ENCODE measurements at places on chromosomes 11 and 22. TPM values are rescaled to one million over a fixed set of nuclear protein-coding genes. Genes with fewer than 3 reads are reported as not detected.

The SLC25A1 gene
- polyA plus RNA-seq: 49.4 TPM

DNA sequence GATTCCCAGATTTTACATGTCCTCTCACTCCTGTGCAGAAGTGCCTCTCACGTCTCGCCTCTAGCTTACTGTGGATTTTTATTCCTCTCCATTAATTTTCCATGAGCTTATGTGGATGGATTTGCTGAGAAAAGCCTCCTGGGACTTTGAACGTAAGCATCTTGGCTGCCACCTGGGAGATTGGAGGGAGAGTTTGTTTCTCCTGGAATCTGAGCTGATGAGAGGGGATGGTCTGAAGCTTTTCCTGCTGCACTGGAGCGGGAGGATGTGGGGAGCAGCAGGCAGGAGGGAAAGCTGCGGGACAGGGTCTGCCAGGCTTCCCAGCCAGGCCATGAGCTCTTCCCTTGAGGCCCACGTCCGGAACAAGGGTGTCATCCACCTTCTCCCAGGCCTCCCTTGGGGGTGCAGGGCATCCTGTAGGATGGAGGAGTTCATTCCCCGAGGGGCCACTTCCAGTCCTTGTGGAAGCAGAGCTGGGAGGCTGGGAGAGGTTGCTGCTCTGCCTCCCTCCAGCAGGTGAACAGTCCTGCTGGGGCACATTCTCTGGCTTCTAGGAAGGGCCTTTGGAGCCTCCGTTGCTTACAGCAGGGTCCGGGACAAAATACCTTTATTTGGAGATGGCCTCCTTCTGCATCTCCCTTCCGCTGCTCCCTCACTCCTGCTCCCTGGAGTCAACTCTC lies 3.6 kb upstream of the SHANK2 start:
- no peak overlapping the region for H3K4me3 ChIP-seq
- H3K36me3 ChIP-seq: no peaks in the 10 kb centered on the region
- H3K4me1 ChIP-seq: peaks cover 41% of the 10 kb centered on the region
- DNase-seq: no peak
- no peaks in the 10 kb centered on the region for H3K27me3 ChIP-seq

DNA sequence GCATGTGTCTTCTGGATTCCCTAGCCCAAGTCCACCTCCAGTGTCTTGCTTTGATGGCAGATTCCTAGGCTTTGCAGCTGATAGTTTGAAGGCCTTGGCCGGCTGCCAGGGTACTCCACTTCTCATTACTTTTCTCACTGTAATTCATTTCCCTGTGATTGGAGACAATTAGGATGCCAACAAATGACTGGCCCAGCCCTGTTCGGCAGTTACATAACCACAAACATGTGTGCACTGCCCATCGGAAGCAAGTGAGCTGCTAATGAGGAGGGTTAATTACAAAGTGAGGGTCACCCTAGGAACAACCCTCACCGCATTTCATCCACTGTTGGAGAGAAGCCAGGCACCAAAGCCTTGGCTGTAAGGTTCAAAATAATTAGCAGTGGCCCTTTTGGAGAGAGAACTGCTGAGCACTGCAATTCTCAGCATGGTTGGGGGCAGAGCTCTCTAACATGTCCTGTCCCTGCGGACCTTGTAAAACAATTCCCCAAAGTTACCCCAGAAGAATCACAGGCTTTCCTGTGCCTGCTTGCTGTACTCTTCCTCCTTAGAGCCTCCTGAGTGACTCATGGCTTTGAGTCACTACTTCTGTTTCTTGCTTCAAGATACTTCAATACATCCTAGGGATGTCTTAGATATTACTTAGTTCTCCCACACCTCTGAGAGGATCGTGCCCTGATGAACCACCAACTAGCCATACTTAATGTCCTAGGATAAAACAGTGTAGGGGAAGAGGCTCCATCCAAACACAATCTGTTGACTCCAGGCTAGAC lies 109.7 kb upstream of the GALNT18 start:
- no peaks in the 10 kb centered on the region for H3K4me1 ChIP-seq
- no peak overlapping the region for H3K4me3 ChIP-seq
- no peaks in the 10 kb centered on the region for H3K27me3 ChIP-seq

The PRG3 gene
- polyA plus RNA-seq: not detected

The CRYAB gene
- polyA plus RNA-seq: 0.24 TPM

- H3K27ac ChIP-seq: no peak overlapping the region
- no peaks in the 10 kb centered on the region for H3K4me1 ChIP-seq
- H3K27me3 ChIP-seq: peaks cover 5% of the 10 kb centered on the region
- DNase-seq: no peak
- no peak overlapping the region for H3K4me3 ChIP-seq
- no peaks in the 10 kb centered on the region for H3K36me3 ChIP-seq
Observed at GRCh38 chr22:44574057-44574639, 76.1 kb upstream of the RTL6 start.

The GLYATL1 gene
- polyA plus RNA-seq: 0.17 TPM

- DNase-seq: peak; percentile 57
- no peaks in the 10 kb centered on the region for H3K36me3 ChIP-seq
- H3K27ac ChIP-seq: no peak overlapping the region
Observed at GRCh38 chr22:20418211-20418788, 19.3 kb downstream of the SCARF2 start.

- H3K4me3 ChIP-seq: peak within 1 kb of the TSS; percentile 60
- DNase-seq: no peak
- H3K27me3 ChIP-seq: no peaks in the 10 kb centered on the region
- H3K4me1 ChIP-seq: no peaks in the 10 kb centered on the region
- no peak within 1 kb of the TSS for H3K27ac ChIP-seq
Observed at GRCh38 chr11:22192642-22193347, at the start of gene ANO5. Gene ANO5 (plus strand): TSS chr11:22193085. CDS start chr11:22193493, 408 bp downstream.

GRCh38 chr11:29249713-29250112 lies 767.1 kb downstream of the KCNA4 start:
- no peak overlapping the region for H3K27ac ChIP-seq
- DNase-seq: no peak
- H3K4me3 ChIP-seq: no peak overlapping the region
- H3K4me1 ChIP-seq: no peaks in the 10 kb centered on the region
- H3K36me3 ChIP-seq: no peaks in the 10 kb centered on the region

The MAML2 gene
- 25.9 TPM for polyA plus RNA-seq

- DNase-seq: peak; percentile 93
- peaks cover 44% of the 10 kb centered on the region for H3K4me1 ChIP-seq
- peak within 1 kb of the TSS; percentile 81 for H3K27ac ChIP-seq
- peak within 1 kb of the TSS; percentile 91 for H3K4me3 ChIP-seq
Observed at GRCh38 chr11:8911029-8911823, at the start of gene AKIP1. Gene AKIP1 (plus strand): TSS chr11:8911189. CDS start chr11:8911450, 261 bp downstream.

- no peak overlapping the region for H3K27ac ChIP-seq
- DNase-seq: no peak
- H3K36me3 ChIP-seq: no peaks in the 10 kb centered on the region
- peaks cover 59% of the 10 kb centered on the region for H3K4me1 ChIP-seq
- H3K4me3 ChIP-seq: no peak overlapping the region
Observed at GRCh38 chr11:64568584-64569140, 22.4 kb upstream of the SLC22A12 start.

GRCh38 chr11:59009661-59010060 lies 70.4 kb downstream of the GLYATL1 start:
- no peak for DNase-seq
- H3K4me1 ChIP-seq: no peaks in the 10 kb centered on the region
- no peaks in the 10 kb centered on the region for H3K36me3 ChIP-seq
- H3K27me3 ChIP-seq: peaks cover 4% of the 10 kb centered on the region
- no peak overlapping the region for H3K27ac ChIP-seq

The DDI1 gene
- polyA plus RNA-seq: not detected

The ZP1 gene
- polyA plus RNA-seq: 0.16 TPM

DNA sequence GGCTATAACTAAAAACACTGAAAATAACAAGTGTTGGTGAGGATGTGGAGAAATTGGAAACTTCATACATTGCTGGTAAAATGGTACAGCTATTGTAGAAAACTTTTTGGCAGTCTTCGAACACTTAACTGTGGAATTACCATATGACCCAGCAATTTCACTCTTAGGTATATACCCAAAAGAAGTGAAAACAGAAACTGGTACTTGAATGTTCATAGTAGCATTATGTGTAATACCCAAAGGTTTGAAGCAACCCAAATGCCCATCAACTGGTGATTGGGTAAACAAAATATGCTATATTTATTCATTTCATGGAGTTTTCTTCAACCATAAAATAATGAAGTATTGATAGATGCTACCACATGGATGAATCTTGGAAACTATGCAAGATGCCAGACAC lies 40.8 kb upstream of the FTH1 start:
- H3K4me3 ChIP-seq: no peak overlapping the region
- DNase-seq: no peak
- H3K36me3 ChIP-seq: no peaks in the 10 kb centered on the region
- no peaks in the 10 kb centered on the region for H3K27me3 ChIP-seq
- no peak overlapping the region for H3K27ac ChIP-seq

DNA sequence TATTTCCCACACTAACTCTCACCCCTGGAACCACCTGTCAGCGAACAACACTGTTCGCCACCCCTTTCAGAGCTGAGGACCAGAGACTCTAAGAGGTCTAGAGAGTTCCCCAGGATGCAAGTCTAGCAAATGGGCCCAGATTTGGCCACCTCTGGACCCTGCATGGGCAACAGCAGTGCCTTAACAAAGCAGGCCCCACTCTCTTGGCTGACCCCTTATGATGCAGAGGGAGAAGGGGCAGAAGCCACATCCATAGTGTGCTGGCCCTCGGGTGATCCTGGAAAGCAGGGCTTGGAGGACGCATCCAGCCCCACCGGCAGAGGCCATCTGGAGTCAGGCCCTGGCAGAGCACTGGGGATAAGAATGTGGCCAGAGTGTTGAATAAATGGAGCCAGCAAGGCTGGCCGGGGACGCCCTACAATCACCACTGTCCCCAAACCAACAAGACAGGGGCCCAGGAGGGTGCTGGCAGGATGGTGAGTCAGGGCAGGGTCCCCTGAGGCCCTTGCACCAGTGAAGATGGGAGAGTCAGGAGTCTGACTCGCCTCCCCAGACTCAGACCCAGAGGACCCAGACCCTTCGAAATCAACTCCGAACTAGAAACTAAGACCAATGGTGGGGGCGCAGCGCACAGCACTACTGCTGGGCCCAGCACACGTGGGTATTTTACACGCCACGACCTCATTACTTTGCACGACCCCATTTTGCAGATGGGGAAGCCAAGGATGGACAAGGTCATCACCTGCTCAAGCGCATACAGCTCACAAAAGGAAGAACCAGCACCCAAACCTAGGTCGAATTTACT lies 6.5 kb downstream of the CSNK1E start:
- no peaks in the 10 kb centered on the region for H3K27me3 ChIP-seq
- H3K27ac ChIP-seq: peak overlapping the region; percentile 72
- DNase-seq: no peak
- H3K4me3 ChIP-seq: peak overlapping the region; percentile 2
- peaks cover 10% of the 10 kb centered on the region for H3K36me3 ChIP-seq

The RIC3 gene
- polyA plus RNA-seq: not detected

The GRK2 gene
- 66.8 TPM for polyA plus RNA-seq

- no peaks in the 10 kb centered on the region for H3K36me3 ChIP-seq
- no peaks in the 10 kb centered on the region for H3K4me1 ChIP-seq
- H3K27me3 ChIP-seq: no peaks in the 10 kb centered on the region
- H3K4me3 ChIP-seq: no peak overlapping the region
- H3K27ac ChIP-seq: no peak overlapping the region
- DNase-seq: no peak
Observed at GRCh38 chr11:14954581-14954980, 17.6 kb downstream of the CALCA start.
